ENCODE measurements at places on chromosomes 12 and 14. TPM values are rescaled to one million over a fixed set of nuclear protein-coding genes. Genes with fewer than 3 reads are reported as not detected.

FIGNL2 gene
- 0.40 TPM for total RNA-seq

NPFF gene
- total RNA-seq, result not detected

SERPINA3 gene
- total RNA-seq, result not detected

NOVA1 gene
- total RNA-seq, result 0.10 TPM

GPR135 gene
- total RNA-seq, result 0.97 TPM

SELPLG gene
- 23.0 TPM for total RNA-seq

IFNG-AS1 gene
- not detected for total RNA-seq

PSMC1 gene
- 130 TPM for total RNA-seq

GPRC5A gene
- 0.27 TPM for total RNA-seq

PDZRN4 gene
- not detected for total RNA-seq

PTPN6 gene
- total RNA-seq, result 457 TPM

C14orf93 gene
- total RNA-seq, result 10.5 TPM

DCP1B gene
- total RNA-seq, result 12.4 TPM

SMIM41 gene
- not detected for total RNA-seq

NOP9 gene
- 45.0 TPM for total RNA-seq

FITM1 gene
- 0.29 TPM for total RNA-seq

COX8C gene
- not detected for total RNA-seq

KITLG gene
- 0.08 TPM for total RNA-seq

CCDC38 gene
- 0.16 TPM for total RNA-seq

SP1 gene
- total RNA-seq, result 68.1 TPM

MMP19 gene
- total RNA-seq, result not detected

ZBTB42 gene
- 1.1 TPM for total RNA-seq

C12orf54 gene
- not detected for total RNA-seq

IL26 gene
- 0.21 TPM for total RNA-seq

LRCOL1 gene
- total RNA-seq, result not detected

TOMM20L gene
- total RNA-seq, result not detected

TGM1 gene
- 3.3 TPM for total RNA-seq

MYO1H gene
- not detected for total RNA-seq

CLEC6A gene
- total RNA-seq, result not detected

NANOG gene
- not detected for total RNA-seq

FAM90A1 gene
- total RNA-seq, result 0.41 TPM

FAM186B gene
- total RNA-seq, result 0.14 TPM

PARPBP gene
- 23.8 TPM for total RNA-seq

PLEKHG7 gene
- not detected for total RNA-seq

NRIP2 gene
- total RNA-seq, result not detected

SYCP3 gene
- total RNA-seq, result 0.21 TPM

ANKS1B gene
- not detected for total RNA-seq

TAS2R7 gene
- not detected for total RNA-seq
